Mesothelial cell of epicardium (in vitro differentiated cells): ENCODE measurements at places on chromosomes 11 and 22.

GRCh38 chr11:103877221-103877620, 159.2 kb upstream of the DDI1 start:
- DNase-seq: no peak

DNA sequence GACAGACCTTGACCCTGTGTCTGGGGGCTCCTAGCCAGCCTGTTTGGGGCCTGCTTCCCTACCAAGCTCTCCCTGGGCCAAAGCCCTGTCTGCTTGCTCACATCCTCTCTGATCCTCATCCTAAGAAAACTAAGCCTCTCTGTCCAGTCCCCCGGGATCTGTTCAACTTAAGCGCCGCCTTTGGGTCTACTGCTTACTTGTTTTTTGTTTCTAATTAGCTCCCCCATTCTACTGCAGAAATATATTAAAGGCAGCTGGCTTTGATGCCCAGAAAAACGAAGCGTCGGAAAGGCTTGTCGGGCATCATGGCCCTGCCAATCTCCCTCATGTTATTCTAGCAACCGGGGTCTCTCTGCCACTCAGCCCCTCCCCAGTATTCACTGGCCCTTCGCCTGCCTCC, 3.4 kb downstream of the DSCAML1 start:
- DNase-seq: no peak

DNA sequence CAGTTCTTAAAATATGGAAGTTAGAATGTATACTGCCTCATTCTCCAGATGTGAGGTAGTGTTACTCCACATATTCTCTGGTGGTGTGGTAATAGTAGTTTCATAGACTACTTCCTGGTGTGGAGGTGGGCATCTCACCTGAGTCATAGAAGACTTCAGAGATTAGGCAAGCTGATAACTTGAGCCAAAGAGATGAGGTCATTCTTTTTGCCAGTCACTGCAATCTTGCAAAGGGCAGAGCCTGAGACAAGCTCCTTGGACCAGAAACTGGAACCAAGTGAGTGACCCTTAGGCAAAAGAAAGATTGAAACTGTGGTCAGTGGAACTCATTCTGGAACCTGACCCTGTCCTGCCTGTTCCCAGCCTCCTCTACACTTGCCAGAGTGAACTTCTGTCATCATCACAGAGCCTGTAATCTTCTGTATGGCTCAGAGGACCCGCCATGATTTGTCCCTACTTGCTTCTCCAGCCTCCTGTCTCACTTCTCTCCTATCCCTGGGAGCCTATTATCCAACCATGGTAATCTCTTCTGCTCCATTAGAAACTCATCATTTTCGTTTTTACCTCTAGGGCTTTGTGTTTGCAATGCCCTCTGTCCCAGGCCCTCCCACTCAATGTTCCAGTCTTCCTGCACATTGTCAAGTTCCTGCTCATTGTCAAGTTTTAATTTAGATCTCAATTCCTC, 10.6 kb upstream of the CCDC83 start:
- no peak for DNase-seq

GRCh38 chr11:37465221-37465620, 867.2 kb upstream of the RAG2 start:
- DNase-seq: no peak

GRCh38 chr11:35090125-35090524, 48.8 kb upstream of the CD44 start:
- no peak for DNase-seq

GRCh38 chr22:35231585-35232084, 25.7 kb upstream of the HMGXB4 start:
- peak; percentile 84 for DNase-seq

- DNase-seq: no peak
Measured at GRCh38 chr22:42427167-42427566, 5.0 kb downstream of the NFAM1 start.
